ENCODE measurements at places on chromosomes 12 and 14.
A peak's percentile ranks its signal among the peaks of the same experiment; 100 is the strongest.

DNA sequence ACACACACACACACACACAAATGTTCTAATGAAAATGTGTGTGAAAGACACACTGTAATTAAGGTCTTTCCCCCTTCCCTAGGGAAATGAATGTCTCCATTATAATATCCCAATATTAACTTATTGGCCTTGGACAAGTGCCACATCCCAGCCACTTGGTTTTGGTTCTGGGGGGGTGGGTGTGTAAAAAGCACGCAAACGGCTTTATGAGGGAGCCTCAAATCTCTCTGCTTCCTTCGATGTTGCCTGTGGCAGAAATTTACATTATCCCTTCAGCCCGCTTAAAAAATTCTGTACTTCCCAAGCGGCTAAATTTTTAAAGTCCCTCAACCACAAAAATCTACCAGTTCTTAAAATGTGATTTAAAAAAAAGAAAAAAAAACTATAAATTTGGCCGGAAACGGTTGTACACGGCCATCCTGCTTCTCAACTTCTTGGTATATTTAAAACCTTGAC, 432 bp downstream of the C14orf93 start:
- no peak for DNase-seq

GRCh38 chr14:60220084-60220483, 28.9 kb upstream of the PPM1A start:
- no peak for DNase-seq

DNA sequence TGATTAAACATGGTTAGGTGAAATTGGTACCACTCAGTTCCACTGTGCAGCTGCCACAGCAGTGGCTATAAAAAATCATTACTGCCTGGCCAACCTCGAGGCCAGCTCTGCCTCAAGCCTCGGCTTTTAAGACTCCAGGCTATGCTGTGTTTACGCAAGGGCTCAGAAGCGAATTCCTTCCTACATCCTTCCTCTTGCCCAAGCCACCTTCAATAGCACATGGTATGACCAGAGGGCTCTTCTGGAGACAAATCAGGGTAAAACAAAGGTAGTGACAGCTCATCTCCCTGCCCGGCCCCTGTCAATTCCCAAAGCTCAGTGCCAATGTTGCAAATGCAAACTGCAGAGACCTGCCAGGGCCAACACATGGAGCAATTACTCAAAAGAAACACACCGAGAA, 31.9 kb downstream of the NUAK1 start:
- peak; percentile 90 for DNase-seq

GRCh38 chr12:43760396-43760795, 1.6 kb downstream of the IRAK4 start:
- DNase-seq = no peak

- DNase-seq = no peak
These were observed 3.6 kb downstream of the IFT43 start for GRCh38 chr14:75989134-75989533.
